Right lung (tissue), 10 donors: ENCODE measurements at places on chromosomes 5 and 9. TPM values are rescaled to one million over a fixed set of nuclear protein-coding genes. Genes with fewer than 3 reads are reported as not detected.

DNA sequence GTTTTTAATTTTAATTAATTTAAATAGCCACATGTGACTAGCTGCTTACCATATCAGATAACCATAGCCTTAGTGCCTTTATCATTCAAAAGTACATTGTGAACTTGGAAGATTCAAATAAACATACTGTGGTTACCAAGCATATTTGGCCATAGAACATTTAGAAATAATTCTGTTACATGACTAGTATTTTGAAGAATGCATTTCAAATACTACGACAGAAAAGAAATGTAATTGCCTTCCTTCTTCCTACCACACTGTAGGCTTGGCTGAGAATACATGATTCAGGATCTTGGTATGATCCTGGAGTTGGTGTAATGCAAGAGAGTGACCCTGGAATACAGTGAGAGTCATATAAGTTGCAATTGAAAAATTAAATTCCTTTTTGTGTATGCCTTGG is 109.7 kb upstream of the PCA3 start:
- no peak for DNase-seq

DNA sequence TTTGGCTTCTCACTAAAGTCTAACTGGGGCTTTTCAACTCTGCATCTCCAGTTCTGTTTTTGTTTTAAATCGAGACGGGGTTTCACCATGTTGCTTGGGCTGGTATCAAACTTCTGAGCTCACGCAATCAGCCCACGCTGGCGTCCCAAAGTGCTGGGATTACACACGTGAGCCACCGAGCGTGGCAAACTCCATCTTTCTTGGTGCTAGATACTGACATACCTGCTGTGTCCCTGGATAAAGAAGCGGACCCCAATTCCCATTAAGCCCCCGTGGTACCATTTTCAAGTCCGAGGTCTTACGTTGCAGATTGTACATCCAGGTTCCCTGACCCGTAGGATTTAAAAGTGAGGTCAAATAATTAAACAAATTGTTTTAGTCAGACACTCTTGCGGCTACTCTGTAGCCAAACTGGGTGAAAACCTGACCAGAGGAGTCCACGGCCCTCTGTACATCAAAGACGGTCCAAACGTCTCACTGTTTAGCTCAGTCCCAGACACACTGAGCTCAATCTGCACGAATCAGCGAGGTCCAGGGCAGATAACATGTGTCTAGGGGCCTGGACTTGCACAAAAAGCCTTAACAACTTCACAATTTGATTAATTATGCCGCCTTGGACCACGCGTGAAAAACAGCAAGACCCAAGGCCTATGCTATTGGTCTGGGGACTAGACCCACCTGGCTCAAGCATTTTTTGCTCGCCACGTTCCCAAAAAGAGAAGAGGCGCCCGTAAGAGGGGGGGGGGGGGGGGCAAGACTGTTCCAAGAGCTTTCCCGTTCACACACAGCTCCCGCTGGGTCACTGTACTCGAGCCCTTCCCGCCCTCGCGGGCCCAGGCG is 727 bp upstream of the DNAJA1 start:
- peak; percentile 67 for DNase-seq

DNA sequence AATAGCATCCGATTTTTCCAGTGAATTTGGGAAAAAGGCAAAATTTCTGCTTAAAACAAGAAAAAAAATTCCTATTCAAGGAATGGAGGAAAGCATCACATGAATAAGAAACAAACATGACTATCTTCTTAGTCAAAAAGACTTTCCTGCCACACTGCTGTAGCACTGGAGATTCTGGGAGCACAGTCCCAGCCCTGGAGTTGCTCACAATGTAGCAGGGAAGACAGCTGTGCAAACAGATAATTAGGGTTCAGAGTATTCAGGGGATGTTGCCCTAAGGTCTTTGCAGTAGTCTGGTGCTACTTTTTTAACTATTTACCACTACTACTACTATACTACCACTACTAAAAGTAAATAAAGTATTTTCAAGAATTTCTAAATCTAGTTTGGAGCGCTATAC is 86.5 kb downstream of the BNC2 start:
- DNase-seq: no peak

DNA sequence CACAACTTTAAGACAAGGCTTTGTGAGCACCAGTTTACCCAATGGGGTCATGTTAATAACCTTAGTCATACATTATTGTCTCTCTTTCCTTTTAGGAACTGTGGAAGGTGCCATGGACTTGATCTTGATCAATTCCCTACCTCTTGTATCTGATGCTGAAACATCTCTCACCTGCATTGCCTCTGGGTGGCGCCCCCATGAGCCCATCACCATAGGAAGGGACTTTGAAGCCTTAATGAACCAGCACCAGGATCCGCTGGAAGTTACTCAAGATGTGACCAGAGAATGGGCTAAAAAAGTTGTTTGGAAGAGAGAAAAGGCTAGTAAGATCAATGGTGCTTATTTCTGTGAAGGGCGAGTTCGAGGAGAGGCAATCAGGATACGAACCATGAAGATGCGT is 48.7 kb downstream of the TEK start:
- DNase-seq: no peak

DNA sequence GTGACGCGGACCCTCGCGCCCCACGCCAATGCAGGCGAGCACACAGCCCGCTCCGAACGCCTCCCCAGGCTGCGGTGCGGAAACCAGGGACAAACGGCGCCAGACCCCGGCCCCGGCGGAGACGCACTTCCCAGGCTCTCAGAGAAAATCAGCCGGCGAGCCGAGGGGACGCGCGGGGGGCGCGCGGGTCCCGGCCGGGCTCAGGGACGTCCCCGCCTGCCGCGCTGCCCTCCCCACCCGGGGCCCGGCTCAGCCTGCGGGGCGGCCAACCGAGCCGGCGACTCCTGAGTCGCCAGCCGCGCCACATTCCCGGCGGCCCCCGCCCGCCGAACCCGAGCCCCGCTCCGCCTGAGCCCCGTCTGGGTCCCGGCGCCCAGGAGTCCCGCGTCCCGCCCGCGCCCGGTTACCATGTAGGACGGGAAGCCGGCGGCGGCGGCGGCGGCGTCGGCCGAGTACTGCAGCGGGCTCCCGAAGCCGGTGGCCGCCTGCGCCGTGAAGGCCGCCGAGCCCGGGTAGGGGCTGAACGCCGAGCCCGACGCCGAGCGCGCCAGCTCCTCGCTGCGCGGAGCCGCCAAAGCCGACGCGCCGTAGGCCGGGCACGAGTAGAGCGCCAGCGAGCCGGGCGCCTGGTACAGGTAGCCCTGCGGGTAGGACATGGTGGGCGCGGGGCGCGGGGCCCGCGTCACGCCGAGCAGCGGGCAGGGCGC is 566 bp downstream of the IRX2 start:
- no peak for DNase-seq

The NIPSNAP3A gene
- polyA plus RNA-seq: 50.3 TPM

GRCh38 chr9:116336133-116336862 is 182.7 kb downstream of the PAPPA start:
- no peak for DNase-seq

The STKLD1 gene
- polyA plus RNA-seq: 3.5 TPM

DNA sequence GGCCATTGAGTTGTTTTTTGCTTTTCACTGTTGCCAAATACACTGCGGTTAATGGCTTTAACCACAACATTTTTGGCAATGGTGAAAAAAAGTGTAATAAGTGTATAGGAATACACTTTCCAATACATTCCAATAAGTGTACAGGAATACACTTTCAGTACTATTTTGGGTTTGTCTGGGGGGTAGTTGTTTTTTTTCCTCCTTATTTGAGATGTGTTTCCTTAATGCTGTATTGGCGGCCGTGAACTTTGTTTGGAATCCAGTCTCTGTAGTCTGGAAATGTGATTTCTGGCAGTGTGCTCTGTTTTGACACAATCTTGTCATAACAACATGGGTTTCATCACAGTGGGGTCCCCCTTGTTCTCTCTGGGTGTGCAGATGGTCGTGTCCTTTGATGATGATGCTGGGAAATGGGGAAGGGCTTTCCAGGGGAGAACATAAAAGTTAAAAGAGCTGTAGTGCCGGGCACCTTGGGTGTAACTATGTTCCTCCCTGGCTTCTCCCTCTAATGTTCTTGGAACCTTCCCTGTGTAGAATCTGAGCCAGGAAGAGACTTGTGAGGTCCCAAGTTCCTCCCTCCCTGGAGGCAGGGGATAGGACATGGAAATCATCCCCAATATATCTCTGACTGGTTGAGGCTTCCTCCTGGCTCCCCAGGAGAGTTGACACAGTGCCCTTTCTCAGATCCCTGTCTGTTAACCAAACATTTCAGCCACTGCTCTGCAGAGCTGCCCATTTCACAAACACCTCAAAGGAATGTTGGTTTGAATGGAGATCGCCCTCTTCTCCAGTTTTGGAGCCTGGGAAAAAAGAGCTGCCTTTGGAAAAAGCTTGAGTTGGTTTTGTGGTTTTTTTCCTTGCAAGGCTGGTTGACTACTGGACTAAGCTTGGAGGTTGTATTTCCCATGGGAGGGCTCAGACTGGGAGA is 44.8 kb downstream of the RCL1 start:
- peak; percentile 42 for DNase-seq

- DNase-seq: no peak
These were observed 120.0 kb upstream of the CDKN2B start for GRCh38 chr9:22129133-22129532.

DNA sequence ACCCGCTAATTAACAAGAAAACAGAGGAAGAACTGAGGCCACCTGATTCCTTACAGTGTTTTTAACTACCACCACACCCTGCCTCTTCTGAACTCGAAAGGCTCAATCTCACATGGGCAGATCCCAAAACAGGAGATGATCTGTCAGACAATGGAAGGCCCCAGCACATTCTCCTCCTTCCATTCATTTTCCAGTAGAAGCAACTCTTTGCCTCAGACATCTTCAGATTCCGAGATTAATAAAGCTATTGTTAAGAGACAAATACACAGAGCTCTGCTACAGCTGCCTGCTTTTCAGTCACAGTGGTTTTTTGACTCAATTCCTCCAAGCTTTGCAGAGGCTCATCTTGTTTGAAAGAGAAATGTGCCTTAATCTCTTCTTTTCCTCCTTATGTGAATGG is 127.2 kb upstream of the ADAMTSL1 start:
- DNase-seq: no peak

The OR4F3 gene
- polyA plus RNA-seq: 0.11 TPM

The LHX6 gene
- 18.2 TPM for polyA plus RNA-seq

The SPATA31E1 gene
- not detected for polyA plus RNA-seq

DNA sequence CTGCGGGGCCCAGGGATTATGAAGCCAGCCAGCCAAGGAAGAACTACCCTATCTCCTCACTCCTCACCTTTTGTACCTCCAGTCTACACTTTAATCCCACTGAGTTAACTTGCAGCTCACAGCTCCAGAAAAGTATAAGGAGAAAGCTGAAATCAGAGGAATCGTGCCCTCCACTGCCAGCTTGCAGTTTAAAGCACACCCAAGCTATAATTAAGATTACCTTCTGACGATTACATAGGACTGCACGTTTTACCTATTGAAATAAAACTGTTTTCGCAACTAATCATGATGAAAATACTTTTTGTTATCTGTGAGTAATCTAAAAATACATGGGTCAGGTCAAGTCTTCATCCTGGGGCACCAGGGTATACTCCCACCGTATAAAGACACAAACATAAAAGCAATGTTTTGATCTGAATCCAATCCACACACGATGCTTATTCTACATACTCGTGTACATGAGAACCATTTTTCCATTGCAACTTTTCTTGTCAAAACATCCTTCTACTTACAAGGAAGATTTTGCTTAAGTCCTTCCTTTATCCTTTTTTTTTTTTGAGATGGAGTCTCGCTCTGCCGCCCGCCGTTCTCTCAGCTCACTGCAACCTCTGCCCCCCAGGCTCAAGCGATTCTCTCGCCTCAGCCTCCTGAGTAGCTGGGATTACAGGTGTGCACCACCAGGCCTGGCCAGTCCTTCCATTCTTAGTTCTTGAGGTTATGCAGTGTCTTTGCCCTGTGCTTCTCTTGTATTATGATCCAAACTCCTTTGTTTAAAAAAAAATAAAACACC is 7.6 kb downstream of the RPL37 start:
- DNase-seq: no peak

DNA sequence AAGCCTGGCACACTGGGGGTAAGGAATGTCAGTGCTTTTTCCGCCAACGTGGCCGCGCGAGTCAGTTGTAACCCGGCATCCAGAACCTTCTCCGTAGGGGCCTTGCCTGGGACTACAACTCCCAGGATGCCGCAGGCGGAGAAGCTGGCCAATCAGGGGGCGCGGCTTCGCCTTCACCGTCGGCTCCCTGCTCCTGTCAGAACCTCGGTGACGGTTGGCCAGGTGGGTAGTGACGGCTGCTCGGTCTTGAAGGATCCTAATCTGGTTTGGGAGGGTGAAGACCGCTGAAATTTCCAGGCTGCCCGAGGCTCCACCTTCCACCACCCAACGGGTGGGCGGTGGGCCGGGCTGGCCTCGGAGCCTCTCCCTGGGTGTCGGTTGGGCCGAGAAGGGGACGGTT is at the start of gene C5orf58:
TSS of gene C5orf58 (plus strand) at position 200 of the 400 bp plus-strand sequence. CDS start 1,992 bp downstream, outside the sequence.
- no peak for DNase-seq

- no peak for DNase-seq
These were observed 23.5 kb downstream of the C7 start for GRCh38 chr5:40932766-40933165.
